ENCODE measurements at places on chromosomes 6 and 20.

DNA sequence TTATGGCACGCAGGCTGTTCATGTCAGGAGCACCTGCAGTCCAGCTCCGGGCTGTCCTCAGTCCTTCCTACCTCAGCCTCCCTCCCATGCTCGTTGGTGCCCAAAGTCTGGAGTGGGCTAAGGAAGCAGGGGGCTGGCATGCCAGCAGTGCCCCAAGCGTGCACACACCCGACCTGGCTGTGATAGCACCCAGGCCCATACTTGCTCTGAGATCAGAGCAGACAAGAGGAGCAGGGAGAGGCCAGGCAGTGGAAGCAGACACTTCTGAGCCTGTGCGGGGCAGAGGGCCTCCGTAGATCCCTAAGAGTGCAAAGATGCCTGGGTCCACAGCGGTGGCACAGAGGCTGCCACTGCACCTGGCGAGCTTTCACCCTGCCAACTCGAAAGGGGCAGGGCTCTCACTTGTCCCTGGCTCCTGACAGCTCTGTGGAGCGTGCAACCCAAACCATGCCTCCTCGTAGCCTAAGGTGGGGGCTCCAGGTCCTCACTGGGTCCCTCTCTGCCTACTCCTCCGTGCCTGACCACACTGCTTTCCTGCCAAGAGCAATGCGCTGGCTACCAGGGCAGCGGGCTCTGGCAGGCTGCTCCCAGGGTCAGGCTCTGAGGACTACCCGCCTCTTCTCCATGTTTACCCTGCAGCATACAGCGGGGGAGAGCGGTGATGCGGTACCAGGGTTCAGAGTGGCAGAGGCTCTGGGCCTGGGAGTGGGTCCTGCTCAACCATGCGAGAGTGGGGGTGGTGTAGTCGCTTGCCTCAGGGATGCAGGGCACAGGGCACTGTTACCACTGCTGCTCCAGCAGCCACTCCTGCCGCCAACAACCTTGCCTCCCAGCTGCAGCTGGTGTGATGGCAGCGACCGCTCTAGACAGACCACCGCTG lies 59.5 kb downstream of the MANEA start:
- DNase-seq = no peak
- H3K36me3 ChIP-seq = no peaks in the 10 kb centered on the region
- no peak overlapping the region for H3K4me3 ChIP-seq

GRCh38 chr6:72324591-72324990 lies 297.3 kb upstream of the KCNQ5 start:
- H3K27me3 ChIP-seq = no peaks in the 10 kb centered on the region
- no peak overlapping the region for H3K4me3 ChIP-seq
- H3K27ac ChIP-seq = no peak overlapping the region
- no peak for DNase-seq
- H3K4me1 ChIP-seq = peaks cover 5% of the 10 kb centered on the region

DNA sequence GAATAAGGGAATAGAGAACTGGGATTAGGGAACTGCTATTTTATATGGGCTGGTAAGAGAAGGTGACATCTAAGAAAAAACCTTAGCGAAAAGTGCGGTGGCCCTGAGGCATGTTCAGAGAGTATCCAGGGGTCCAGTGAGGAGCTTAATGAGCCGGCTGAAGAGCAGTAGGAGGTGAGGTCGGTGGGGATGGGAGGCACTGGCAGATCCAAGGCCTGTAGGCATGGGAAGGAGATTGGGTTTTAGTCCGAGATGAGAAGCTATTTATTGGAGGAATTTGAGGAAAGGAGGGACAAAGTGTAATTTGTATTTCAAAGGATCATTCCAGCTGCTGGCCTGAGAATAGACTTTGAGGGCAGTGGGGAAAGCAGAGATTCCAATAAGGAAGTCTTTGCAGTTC lies 123.8 kb downstream of the QKI start:
- no peak overlapping the region for H3K4me3 ChIP-seq
- H3K27me3 ChIP-seq = no peaks in the 10 kb centered on the region
- peaks cover 10% of the 10 kb centered on the region for H3K4me1 ChIP-seq

- H3K4me1 ChIP-seq = no peaks in the 10 kb centered on the region
- no peak overlapping the region for H3K4me3 ChIP-seq
- peaks cover 1% of the 10 kb centered on the region for H3K27me3 ChIP-seq
- H3K27ac ChIP-seq = no peak overlapping the region
Measured at GRCh38 chr20:63529180-63529860, 7.9 kb downstream of the PTK6 start.

DNA sequence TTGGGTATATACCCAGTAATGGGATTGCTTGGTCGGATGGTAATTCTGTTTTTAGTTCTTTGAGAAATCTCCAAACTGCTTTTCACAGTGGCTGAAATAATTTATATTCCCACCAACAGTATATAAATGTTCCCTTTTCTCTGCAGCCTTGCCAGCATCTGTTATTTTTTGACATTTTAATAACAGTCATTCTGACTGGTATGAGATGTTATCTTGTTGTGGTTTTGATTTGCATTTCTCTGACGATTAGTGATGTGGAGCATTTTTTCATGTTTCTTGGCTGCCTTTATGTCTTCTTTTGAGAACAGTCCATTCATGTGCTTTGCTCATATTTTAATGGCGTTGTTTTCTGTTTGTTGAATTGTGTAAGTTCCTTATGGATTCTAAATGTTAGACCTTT lies 641.6 kb downstream of the HACE1 start:
- no peaks in the 10 kb centered on the region for H3K27me3 ChIP-seq
- no peak overlapping the region for H3K27ac ChIP-seq
- no peak for DNase-seq
- H3K4me1 ChIP-seq = no peaks in the 10 kb centered on the region
- H3K36me3 ChIP-seq = no peaks in the 10 kb centered on the region

DNA sequence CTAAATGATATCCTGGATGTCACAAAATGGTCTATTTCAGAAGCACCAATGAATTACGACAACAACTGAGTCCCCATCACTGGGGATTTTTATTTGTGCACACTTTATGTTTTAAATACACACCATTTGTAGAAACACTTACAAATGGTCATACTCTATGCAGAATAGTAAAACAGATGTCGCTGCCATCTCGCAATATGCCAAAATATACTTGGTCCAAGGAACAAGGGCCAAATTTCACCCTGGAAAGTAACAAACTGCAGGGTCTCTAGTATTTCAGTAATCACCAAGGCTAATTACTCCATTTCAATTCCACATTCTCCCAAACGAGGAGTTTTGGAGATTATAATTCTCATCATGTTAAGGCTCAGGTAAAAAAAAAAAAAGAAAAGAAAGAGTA lies 215.2 kb downstream of the LMBRD1 start:
- H3K4me1 ChIP-seq = no peaks in the 10 kb centered on the region
- no peak overlapping the region for H3K27ac ChIP-seq
- no peaks in the 10 kb centered on the region for H3K36me3 ChIP-seq
- no peaks in the 10 kb centered on the region for H3K27me3 ChIP-seq
